Psoas muscle (tissue), 8 donors: ENCODE measurements at places on chromosomes 12 and 14. TPM values are rescaled to one million over a fixed set of nuclear protein-coding genes. Genes with fewer than 3 reads are reported as not detected.

GRCh38 chr14:67734675-67735074 is 33.0 kb downstream of the RDH12 start:
- no peak for DNase-seq

DNA sequence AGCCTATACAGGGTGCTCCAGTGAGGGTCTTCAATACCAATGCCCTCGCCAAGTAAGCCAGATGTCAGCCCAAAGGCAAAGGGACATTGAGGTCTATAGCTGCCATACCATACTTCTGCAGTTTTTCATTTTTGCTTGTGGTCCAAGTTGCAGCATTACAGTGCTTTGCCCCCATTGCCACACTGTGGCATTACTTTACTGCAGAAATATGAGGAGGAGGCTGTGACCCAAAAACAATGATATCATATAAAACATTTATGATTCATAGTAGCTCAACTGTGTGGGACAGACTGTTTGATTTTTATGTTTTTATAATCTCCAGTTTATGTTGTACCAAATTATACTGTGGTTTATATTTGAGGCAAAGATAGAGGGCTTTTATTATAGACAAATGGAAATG is 64.1 kb downstream of the KIAA0586 start:
- no peak for DNase-seq

DNA sequence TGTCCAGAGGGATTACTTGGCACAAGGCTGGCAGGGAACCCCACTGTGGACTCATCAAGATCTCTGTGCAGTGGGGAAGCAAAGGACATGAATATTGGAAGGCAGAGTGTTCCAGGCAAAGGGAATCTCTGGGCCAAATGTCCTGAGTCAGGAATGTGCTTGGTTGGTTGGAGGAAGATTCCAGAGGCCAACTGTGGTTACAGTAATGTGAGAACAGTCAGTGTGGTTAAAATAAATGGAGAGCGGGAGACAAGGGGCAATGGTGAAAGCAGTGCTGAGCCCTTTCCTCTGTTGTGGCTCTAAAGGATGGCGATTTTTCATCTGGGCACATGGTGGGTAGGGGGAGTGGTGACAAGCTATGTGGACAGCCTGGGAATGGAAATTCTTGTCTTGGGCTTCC is 948.2 kb downstream of the BCL11B start:
- no peak for DNase-seq

DNA sequence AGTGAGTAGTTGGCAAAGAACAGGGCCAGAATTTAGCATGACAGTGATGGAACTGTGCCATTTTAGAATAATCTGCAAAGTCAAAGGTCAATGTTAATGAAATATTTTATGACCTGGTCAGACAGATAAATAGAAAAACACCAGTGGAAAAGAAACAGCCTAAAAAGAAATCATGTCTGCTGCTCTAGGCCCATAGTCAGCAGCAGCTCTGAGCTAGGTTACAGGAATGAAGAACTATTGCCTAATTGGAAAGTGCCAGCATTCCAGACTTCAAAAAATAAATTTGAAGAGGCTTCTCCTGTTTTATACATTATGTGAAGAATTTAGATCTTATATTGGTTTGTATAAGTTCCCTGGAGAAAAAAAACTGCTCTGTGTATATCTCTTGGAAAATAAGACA is 9.8 kb downstream of the NPC2 start:
- DNase-seq = no peak

GRCh38 chr14:94042433-94043091 is 16.4 kb downstream of the OTUB2 start:
- no peak for DNase-seq

- DNase-seq = no peak
Observed at GRCh38 chr12:130965214-130965613, 11.5 kb downstream of the ADGRD1 start.

SLCO1C1 gene
- total RNA-seq = not detected

DNA sequence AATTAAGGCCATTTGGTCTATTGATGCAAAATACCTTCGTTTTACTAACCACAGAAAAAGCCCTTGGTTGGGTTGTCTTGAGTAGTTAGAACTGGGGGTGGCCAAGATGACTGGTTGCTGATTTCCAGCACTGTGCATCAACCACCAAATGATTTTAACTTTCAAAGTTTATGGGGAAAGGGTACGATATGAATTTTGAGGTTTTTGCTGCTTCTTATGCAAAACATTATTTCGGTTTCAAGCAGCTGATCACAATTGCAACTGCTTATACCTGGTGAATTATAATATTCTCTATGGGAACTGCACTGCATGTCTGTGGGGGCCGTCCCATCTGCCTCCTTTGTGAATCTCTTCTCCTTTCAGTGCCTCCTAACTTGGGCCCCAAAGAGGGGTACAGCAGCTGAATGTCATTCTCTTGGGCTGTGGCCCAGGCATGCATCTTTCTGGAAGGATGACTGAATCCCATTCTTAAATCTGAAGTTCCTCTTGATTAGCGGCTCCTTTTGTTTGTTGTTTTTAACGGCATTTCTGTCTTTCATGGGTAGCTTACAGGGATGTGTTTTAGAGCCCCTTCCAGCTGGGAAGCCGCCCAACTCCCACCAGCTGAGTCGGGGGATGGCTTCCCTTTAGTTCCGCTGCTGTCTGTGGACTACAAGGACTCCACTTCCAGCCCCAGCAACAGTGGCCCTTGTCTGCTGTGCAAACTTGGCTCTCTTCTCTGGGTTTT is 479.8 kb downstream of the ZFP36L1 start:
- DNase-seq = no peak

MORN3 gene
- not detected for total RNA-seq

DNA sequence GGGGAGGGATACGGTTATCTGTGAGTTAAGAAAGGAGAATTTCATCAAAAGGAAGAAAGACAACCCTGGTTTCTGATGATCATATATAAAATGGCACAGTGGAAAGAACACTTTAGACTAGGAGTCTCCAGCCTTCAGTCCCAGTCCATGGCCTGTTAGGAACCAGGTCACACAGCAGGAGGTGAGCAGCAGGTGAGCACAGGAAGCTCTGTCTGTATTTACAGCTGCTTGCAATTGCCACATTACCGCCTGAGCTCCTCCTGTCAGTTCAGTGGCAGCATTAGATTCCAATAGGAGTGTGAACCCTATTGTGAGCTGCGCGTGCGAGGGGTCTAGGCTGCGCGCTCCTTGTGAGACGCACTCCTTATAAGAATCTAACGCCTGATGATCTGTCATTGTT is 137.9 kb downstream of the BTG1 start:
- DNase-seq = no peak

PAX9 gene
- total RNA-seq = 0.28 TPM

DNA sequence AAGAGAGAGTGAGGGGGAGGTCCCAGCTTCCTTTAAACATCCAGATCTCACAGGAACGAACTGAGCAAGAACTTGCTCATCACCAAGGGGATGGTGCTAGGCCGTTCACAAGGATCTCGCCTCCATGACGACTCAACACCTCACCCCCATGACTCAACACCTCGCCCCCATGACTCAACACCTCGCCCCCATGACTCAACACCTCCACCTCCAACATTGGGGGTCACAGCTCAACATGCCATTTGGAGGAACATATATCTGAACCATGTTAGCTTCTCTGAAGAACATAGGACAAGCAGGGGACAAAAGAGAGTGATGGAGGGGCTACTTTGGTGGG is 66.0 kb upstream of the LHX5 start:
- DNase-seq = no peak

- no peak for DNase-seq
Observed at GRCh38 chr14:76371066-76371465, 4.9 kb upstream of the ESRRB start.

DNA sequence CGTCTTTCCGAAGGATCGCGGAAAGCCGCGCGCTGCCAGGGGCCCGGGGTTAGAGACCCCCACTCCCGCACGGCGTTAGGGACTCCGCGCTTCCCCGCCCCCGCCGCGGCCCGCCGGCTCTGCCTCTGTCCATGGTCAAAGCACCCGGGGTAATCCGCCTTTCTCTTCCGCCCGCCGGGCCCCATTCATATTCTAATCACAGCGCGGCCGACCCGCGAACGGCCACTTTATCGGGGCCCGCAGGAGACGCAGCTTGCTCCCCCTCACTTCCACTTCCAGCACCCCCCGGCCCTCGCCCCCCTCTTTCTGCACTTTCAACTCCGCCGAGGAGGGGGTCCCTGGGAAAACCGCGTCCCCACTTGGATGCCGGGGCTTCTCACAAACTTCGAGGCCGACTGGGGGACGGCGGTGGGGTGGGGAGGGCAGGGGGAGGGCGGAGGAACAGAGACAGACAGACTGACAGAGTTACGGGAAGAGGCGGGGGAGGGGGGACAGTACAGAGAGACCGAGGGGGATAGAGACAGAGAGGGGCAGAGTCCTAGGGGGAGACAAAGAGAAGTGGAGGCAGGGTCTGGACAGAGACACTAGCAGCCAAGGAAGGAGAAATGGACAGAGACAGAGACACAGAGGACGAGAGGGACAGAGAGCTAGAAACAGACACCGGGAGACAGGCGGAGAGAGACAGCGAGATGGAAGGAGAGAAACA is 1.1 kb upstream of the RFX4 start:
- no peak for DNase-seq
